ENCODE measurements at places on chromosomes 16 and 17. TPM values are rescaled to one million over a fixed set of nuclear protein-coding genes. Genes with fewer than 3 reads are reported as not detected.

The TNFRSF13B gene
- total RNA-seq: not detected

DNA sequence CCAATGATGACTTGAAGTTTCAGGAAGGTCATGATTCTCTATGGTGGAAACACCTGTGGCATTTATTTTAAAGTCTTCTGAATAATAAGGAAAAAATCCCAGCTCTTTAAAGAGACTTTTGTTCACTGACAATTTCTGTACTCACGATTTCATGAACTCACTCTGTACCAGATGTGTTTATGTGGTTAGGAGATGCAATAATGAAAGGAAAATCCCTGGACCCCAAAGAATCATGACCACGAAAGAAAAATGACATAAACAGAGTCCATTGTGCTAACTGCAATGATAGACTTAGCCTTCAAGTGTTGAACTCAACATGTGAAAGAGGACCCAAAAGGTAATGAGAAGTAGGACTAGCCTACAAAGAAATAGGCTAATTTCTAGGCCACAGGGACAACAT lies 947.5 kb downstream of the CDH11 start:
- no peak for DNase-seq

DNA sequence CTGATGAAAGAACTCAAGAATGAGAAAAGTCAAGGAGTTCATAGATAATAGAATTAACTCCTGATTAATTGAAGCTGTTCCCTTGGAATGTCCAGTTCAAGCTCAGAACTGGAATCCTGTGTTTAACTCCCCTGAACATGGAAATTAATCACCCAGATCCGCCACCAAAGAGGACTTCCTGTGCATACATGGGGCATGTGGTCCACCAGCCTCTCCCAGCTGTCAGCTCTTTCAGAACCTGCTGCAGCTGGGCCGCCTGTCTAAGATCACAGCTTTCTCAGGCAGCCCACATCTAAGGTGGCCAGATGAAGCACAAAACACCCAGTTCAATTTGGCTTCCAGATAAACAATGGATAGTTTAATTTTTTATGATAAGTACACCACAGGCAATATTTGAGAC lies 203.7 kb upstream of the COX10 start:
- no peak for DNase-seq

DNA sequence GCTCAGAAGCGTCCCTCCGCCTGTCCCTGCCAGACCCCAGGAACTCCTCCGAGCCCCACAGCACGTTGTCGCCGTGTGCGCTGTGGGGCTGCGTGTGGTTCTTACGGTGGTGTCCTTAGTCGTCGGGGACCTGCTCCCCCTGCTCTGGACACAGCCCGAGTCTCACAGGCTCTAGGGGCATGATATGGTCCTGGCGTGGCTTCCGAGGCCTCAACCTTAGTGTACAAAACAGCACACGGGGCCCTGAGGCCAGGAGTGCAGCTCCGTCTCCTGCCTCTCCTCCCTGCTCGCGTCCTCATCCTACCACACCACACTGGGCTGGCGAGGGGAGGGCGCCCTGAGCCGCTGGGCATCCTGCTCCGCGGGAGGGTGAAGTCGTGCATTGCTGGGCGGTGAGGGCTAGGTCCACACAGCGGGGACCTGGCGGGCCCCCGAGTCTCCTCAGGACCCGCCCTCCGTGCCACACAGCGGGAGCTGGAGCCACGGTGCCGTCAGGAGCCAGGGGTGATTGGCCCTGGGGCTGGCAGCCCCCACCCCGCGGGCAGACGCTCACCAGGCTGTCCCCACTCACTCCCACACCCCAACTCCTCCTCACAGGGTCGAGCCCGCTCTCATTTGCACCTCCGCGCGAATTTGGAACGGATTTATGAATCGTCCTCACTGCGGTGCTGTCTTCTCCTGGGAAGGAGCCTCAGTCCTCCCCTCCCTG lies 1.2 kb upstream of the MAFG start:
- DNase-seq: no peak

- no peak for DNase-seq
These were observed 3.3 kb downstream of the STX4 start for GRCh38 chr16:31036691-31037090.
